Chondrocyte (in vitro differentiated cells): ENCODE measurements at places on chromosomes 11 and 22. TPM values are rescaled to one million over a fixed set of nuclear protein-coding genes. Genes with fewer than 3 reads are reported as not detected.

GRCh38 chr22:44084044-44084772 is 60.1 kb downstream of the PARVB start:
- H3K27ac ChIP-seq = no peak overlapping the region
- H3K4me3 ChIP-seq = no peak overlapping the region
- H3K27me3 ChIP-seq = no peaks in the 10 kb centered on the region
- H3K36me3 ChIP-seq = peaks cover 4% of the 10 kb centered on the region
- no peak for DNase-seq
- peaks cover 34% of the 10 kb centered on the region for H3K4me1 ChIP-seq

- no peak overlapping the region for H3K27ac ChIP-seq
- H3K27me3 ChIP-seq = peaks cover 24% of the 10 kb centered on the region
- no peaks in the 10 kb centered on the region for H3K4me1 ChIP-seq
- DNase-seq = no peak
- no peak overlapping the region for H3K4me3 ChIP-seq
Observed at GRCh38 chr22:44608597-44609399, 93.2 kb upstream of the PRR5 start.

OR8G1 gene
- not detected in 3 replicates for total RNA-seq

DNA sequence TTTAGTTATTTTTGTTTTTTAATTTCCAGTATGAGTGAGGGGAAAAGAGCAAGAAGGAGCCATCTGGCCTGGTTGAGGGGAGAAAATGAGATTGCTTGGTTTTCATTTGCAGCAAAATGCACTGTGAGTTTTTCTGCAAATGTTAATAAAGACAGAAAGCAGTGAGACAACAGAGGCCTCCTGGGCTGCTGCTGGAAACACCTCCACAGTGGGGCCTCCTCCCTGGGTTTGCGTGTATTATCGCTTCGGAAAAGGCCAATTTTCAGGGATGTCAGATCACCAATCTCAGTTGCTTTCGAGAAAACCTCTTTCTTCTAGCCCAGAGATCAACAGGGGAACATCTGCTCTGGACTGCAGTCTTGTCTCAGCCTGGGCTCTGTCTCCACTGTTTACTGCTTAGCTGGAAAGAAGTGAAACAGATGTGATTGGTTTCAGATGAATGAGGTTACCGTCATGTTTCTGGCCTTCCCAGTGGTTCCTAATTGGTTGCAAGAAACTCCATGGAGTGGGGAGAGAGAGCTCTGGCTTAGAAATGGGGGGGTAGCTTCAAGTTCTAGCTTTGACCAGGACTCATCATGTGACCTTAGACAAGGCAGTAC is 17.3 kb downstream of the TSPAN18 start:
- H3K27ac ChIP-seq = no peak overlapping the region
- peaks cover 2% of the 10 kb centered on the region for H3K27me3 ChIP-seq
- DNase-seq = no peak
- no peak overlapping the region for H3K4me3 ChIP-seq

SLC22A8 gene
- not detected in 3 replicates for total RNA-seq

GRCh38 chr22:26707090-26707489 is 49.7 kb downstream of the MIAT start:
- no peak overlapping the region for H3K27ac ChIP-seq
- peaks cover 47% of the 10 kb centered on the region for H3K4me1 ChIP-seq
- no peak for DNase-seq
- H3K4me3 ChIP-seq = no peak overlapping the region

- peaks cover 11% of the 10 kb centered on the region for H3K27me3 ChIP-seq
- H3K36me3 ChIP-seq = no peaks in the 10 kb centered on the region
- peaks cover 5% of the 10 kb centered on the region for H3K4me1 ChIP-seq
- no peak overlapping the region for H3K4me3 ChIP-seq
- H3K27ac ChIP-seq = no peak overlapping the region
- no peak for DNase-seq
Observed at GRCh38 chr11:131668500-131669400, 298.3 kb downstream of the NTM start.

ARHGAP1 gene
- 109 to 163 TPM (median 155 TPM) in 3 replicates for total RNA-seq

DNA sequence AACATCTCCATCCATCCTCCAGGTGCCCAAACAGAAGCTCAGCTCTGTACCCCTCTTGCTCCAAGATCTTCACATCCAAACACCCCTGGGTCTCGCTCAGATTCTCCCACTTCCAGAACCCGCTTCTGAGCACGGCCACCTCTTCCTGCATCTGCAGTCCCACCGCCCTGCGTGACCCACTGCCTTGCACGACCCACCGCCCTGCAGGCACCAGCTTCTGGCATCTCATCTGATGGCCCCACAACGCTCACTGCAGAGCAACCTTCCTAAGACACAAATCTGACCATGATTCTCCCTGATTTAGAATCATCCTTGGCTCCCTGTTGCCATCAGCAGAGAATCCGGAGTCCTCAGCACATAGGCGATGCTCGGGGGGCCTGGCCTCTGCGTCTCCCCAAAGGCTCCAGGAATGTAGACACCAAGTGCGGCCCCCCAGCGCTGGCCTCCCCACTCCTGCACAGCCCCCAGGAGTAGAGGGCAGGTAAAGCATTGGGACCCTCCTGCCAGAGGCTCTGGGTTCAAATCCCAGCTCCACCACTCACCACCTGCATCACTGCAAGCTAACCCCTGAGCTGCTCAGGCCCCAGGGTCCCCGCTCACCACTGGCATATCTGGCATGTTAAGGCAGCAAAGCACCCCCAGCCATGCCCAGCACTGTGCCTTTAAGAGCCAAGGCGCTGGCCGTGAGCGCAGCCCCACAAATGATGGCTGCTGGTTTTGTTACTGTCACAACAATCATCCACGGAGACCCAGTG is 459.3 kb downstream of the BRD1 start:
- DNase-seq = peak; percentile 72
- no peaks in the 10 kb centered on the region for H3K36me3 ChIP-seq
- H3K4me1 ChIP-seq = peaks cover 18% of the 10 kb centered on the region

DNA sequence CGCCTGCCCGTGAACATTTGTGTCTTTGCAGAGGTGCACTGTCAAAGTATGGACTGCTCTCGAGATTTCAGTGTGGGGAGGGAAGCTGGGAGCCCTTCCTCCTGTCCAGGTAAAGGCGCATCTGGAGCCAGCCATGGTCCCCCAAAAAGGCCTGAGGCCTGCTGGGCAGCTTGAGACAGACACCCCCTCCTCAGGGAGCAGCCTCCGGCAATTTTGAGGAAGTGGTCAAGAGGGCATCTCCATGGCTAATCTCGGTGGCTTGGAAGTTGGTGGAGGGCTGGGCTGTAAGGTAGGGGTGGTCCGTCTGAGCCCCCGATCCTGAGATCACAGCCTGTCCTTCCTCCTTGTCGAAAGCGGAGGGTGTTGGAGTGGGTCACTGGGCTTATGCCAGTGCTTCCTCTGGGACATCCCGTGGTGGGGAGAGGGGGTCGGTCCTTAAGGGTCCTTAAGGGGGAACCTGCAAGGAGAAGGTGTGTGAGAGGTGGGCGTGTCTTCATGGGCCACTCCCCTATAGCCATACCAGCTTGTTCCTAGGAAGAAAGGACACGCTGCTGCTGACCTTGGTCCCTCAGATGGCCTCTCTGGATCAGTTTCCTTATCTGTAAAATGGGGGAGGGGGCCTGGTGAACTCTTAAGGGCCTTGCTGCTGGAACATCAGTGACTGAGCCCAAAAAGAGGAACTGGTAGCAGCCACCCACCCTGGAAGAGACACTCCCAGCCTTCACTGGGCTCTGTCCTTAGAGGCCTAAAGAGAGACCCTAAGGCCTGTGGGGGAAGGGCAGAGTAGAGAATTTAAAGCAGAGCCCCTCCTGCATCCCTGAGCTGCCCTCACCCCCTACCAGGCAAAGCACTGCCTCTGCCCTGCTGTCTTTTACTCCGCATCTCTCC is 2.6 kb downstream of the KCNC1 start:
- no peak overlapping the region for H3K4me3 ChIP-seq
- peaks cover 4% of the 10 kb centered on the region for H3K4me1 ChIP-seq
- no peak for DNase-seq
- H3K27me3 ChIP-seq = peaks cover 23% of the 10 kb centered on the region
- no peaks in the 10 kb centered on the region for H3K36me3 ChIP-seq
- no peak overlapping the region for H3K27ac ChIP-seq

OR51B2 gene
- not detected in 3 replicates for total RNA-seq

APOA1 gene
- total RNA-seq = not detected in 3 replicates

IL10RA gene
- 0.12 to 0.77 TPM in 2 of 3 replicates, not detected in the other for total RNA-seq

DNA sequence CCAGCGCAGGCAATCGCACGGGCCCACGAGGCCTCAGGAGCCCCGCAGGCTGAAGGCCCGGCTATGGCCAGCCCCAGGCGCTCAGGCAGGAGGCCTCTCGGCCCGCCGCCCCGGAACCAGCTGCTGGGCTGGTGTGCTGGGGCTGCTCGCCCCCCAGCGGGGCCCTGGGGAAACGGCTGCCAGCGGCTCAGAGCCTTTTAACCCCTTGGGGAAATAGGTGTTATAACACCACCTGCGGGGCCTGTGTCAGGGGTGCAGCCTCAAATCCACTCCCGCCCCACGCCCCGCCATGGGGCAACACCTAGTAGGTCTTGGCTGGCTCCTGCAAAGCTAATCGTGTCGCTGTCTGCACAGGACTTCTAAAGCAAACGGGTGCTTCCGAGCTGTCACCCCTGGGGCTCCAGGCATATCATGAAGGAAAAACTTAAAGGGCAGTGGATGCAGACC is 237.4 kb downstream of the TTC28 start:
- peak overlapping the region; percentile 93 for H3K27ac ChIP-seq
- H3K4me1 ChIP-seq = peaks cover 43% of the 10 kb centered on the region
- no peaks in the 10 kb centered on the region for H3K27me3 ChIP-seq
- H3K4me3 ChIP-seq = peak overlapping the region; percentile 78
- peak; percentile 94 for DNase-seq
- no peaks in the 10 kb centered on the region for H3K36me3 ChIP-seq

- H3K27me3 ChIP-seq = no peaks in the 10 kb centered on the region
- H3K4me3 ChIP-seq = no peak overlapping the region
- no peaks in the 10 kb centered on the region for H3K36me3 ChIP-seq
Observed at GRCh38 chr11:86388198-86388597, 13.5 kb downstream of the CCDC81 start.

- DNase-seq = no peak
- H3K27me3 ChIP-seq = peaks cover 16% of the 10 kb centered on the region
- H3K27ac ChIP-seq = no peak overlapping the region
- peaks cover 2% of the 10 kb centered on the region for H3K4me1 ChIP-seq
Observed at GRCh38 chr11:17392872-17393271, 4.4 kb upstream of the KCNJ11 start.

- H3K36me3 ChIP-seq = no peaks in the 10 kb centered on the region
- DNase-seq = no peak
- H3K27me3 ChIP-seq = no peaks in the 10 kb centered on the region
- H3K4me1 ChIP-seq = peaks cover 21% of the 10 kb centered on the region
- no peak overlapping the region for H3K4me3 ChIP-seq
Observed at GRCh38 chr11:76702336-76703128, 32.0 kb upstream of the LRRC32 start.

OR8I2 gene
- total RNA-seq = not detected in 3 replicates

PTPRCAP gene
- 0.47 to 0.95 TPM (median 0.73 TPM) in 3 replicates for total RNA-seq
